ENCODE measurements at places on chromosomes 5 and 9.

DNA sequence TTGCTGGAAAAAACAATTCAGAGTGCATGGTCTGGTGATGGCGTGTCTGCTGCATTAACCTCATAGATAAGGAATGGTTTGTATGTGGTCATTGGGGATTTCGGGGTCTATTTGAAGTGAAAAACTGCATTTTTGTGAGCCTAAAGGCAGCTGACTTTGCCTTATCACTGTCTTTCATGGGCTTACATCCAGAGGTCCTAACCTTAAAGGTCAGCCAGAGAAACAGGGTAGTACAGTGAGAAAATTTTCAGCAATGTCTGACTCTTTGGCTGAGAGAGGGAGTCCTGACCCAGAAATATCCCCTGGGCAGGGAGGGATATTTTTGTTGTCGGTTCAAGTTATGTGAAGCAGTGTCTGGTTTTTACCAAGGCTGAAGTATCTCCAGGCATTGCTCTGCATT lies 5.7 kb downstream of the PCSK5 start:
- no peak for DNase-seq

DNA sequence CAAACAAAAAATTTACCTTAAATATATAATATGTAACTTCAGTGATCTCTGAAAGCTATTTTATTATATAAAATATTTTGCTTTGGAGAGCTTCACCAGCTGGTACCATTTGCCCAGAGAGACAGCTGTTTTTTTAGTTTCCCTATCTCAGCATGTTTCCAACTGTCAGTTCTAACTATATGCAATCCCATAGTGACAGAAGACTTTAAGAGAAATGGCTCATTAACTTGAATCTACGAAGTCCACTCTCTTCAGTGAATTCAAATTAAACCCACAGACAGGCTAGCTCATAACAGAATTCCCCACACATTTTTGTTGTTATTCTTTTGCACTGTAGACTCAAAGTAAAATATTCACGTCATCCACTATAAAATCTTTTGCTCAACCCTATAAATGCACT lies 251.8 kb upstream of the POU5F2 start:
- DNase-seq, result no peak

DNA sequence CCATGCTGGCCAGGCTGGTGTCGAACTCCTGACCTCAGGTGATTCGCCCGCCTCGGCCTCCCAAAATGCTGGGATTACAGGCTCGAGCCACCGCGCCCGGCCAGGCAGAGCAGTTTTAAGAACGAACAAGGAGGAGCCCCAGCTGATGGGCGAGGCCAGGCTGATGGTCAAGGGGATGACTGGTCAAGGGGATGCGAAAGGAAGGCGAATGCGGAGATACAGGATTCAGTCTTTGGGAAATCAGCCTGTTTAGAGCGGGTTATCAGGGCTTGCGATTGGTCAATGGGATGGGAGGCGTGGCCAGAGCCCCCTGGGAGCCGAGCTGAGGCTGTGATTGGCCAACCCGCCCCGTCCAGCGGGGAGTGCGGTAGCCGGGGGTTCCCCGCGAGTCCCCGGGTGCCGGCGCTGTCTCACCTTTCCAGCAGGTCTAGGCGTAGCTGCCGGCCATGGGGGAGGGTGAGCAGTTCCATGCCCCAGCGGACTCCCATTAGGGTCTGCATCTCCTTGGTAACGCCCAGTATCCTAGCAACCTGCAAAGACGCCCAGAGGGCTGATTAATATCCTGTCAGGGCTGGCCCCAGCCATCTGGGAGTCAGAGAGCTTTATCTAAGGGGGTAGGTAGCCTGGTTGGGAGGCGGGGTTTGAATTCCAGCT lies 7.5 kb upstream of the TOR2A start:
- DNase-seq, result no peak

GRCh38 chr9:20684875-20685696 lies 1.0 kb downstream of the FOCAD start:
- DNase-seq, result no peak

DNA sequence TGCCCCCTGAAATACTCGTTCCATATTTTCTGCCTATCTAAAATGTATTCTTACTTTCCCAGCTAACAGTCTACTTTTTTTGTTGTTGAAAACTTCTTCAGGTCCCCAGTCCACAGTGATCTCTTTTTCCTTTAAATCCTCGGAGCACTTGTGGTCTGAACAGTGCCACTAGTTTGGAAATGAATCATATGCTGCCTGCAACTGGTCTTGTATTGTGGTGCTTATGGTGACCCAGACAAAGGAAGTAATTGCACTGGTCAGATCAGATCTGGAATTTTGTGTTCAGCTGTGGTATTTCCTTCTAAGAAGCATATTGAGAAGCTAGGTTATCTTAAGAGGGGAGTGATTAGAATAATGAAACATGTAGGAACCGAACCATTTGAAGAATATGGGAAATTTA lies 2.9 kb downstream of the UNC13B start:
- no peak for DNase-seq

- no peak for DNase-seq
Measured at GRCh38 chr5:176740131-176740701, 70.1 kb upstream of the UNC5A start.

GRCh38 chr5:168747987-168748777 lies 169.0 kb upstream of the PANK3 start:
- DNase-seq, result no peak

DNA sequence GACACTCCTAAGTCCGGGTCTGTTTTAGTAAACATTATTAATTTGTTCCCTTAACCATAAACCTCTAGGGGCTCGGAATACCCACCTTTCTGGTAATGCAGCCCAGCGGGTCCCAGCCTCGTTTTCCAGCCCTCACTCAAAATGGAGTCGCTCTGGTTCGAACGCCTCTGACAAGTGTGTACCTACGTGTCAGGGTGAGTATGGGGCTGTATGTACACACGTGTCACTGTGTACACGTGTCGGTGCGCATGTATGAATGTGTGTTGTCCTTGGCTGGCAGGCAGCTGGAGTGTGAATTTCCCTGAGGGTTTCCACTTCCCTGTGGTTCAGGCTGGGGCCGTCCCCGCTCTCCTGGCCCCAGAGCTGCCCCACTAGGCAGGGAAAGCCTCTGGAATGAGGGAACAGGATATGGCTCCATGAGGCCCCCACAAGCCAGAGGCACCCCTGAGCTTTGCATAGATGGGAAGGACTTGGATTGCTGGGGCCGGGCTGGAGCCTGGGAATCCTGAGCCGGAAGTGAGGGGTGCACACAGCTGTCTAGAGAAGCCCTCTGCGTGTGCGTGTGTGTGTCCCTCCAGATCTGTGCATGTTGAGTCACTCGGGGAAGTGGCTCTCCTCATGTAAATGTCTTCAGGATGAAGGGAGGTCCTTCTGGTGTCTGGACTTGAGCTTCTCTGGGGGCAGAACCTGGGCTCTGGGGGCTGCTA lies 160.8 kb upstream of the IER5L start:
- no peak for DNase-seq

DNA sequence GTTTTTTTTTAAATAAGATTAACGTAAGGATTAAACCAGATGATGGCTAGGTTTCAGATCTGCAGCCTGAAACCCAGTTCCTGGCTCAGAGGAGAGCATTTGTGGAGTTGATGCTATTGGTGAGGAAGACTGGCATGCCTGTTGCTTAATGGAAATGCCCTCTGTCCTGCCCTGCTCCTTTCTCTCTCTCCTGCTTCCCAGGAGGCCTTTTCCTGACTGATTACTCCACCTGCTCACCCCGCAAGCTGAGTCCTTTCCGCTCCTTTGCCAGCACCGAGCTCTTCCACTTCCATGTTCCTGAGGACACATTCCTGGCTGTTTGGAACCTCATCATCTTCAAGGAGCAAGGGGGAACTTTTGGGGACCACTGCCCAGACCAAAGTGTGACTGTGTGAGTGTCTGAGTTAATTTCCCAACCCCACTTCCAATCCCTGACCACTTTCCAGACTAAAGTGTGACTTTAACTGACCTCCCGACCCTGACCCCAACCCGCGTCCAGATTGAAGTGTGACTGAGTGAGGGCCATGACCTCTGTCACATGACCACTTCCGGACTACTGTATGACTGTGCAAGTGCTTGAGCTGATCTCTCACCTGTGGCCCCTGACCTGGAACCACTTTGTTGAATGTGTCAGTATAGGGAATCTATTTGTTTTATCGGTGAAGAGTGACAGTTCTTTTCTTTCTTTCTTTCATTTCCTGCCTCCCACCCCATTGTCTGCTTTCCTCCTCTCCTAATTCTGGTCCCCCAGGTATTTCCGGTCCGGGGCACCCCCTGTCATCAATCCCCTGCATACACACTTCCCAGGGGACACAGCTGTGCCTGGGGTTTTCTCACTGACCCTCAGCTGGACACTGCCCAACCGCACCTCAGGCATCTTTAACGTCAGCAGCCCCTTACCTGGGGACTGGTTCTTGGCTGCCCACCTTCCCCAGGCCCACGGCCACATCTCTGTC lies 5.5 kb downstream of the TMEM8B start:
- DNase-seq, result no peak

- no peak for DNase-seq
Measured at GRCh38 chr5:42059291-42059690, 134.2 kb downstream of the FBXO4 start.

DNA sequence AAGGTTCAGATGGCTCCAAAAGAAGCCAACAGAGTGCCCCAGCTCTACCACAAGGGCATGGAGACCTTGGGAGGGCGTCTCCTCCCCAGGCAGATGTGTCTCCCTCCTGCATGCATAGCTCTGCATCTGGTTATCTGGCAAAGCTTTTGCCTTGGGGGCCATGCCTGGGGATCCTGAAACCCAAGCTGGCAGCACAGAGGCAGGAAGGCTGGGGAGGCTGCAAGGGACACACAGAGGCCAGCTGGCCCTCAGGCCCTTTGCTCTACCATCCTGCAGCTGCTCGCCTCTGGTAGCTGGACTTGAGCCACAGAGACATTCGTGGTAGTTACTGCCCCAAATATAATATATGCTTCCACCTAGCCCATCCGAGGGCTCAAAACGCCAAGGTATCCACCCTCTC lies 3.9 kb downstream of the SEPTIN8 start:
- DNase-seq, result no peak

- no peak for DNase-seq
Measured at GRCh38 chr5:7881091-7881490, 12.1 kb downstream of the MTRR start.

DNA sequence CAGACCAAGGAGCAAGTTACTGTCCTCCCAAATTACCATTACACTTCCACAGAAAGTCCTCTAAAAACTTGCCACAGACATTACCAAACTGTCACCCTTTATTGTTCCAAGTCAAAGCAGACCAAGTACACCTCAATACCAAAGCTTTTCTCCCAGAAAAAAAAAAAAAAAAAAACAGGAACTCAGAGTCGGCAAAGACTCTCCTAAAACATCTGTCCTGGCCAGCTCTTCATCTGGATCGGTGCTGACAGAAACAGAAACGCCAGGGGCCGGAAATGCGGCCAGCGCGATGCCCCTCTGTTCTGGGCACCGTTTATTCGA lies 718 bp downstream of the DEPDC1B start:
- DNase-seq, result no peak

DNA sequence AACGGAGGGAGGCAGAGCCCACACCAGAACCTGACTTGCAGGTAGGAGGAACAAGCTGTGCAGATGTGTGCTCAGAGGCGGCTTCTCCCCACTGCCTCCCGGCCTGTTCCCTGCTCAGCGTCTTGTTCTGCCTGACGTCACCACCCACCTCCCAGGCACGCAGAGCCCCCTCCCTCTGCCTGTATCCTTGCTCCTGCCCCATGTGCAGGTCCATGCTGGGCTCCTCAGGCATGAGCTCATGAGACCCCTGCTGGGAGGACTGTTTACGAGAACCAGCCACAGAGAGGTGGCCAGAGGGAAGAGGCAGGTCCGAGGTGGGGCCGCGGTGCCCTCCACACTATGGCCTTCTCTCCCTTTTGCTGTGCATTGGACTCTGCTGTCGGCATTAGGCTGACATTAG lies 45.5 kb downstream of the SLC6A3 start:
- DNase-seq, result no peak

- no peak for DNase-seq
Measured at GRCh38 chr5:124739634-124740025, 6.8 kb downstream of the ZNF608 start.

GRCh38 chr5:149681252-149681651 lies 48.9 kb upstream of the PPARGC1B start:
- no peak for DNase-seq

DNA sequence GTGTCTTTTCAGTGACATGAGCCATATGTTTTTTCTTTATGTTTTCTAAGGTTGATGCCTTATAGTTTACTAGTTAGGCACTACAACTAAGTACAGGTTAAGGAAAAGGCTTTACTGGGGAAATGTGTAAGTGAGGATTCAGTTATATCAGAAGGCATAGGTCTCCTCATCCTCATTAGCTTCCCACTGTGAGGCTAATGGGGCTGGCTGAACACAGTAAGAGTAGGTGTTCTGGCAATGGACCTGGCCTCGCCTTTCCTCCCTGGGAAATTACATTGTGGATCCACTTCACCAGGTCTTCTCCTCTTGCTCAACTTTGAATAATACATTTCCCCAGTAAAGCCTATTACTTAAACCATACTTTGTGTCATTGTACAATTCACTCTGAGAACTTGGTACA lies 225.5 kb downstream of the PTPRD start:
- no peak for DNase-seq

GRCh38 chr9:98010445-98010844 lies 27.3 kb downstream of the ANP32B start:
- no peak for DNase-seq

DNA sequence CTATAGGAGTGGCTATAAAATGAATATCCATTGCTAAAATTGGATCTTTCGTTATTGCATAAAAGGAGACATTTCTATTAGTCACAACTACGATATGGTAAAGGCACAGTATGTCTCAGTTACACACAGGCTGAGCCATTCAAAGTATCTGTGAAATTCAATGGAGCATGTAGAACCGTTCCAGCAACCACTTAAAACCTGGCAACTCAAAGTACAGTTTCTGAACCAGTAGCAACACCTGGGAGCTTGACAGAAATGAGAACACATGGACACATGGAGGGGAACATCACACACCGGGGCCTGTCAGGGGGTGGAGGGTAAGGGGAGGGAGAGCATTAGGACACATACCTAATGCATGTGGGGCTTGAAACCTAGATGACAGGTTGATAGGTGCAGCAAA lies 15.4 kb downstream of the POC5 start:
- no peak for DNase-seq

DNA sequence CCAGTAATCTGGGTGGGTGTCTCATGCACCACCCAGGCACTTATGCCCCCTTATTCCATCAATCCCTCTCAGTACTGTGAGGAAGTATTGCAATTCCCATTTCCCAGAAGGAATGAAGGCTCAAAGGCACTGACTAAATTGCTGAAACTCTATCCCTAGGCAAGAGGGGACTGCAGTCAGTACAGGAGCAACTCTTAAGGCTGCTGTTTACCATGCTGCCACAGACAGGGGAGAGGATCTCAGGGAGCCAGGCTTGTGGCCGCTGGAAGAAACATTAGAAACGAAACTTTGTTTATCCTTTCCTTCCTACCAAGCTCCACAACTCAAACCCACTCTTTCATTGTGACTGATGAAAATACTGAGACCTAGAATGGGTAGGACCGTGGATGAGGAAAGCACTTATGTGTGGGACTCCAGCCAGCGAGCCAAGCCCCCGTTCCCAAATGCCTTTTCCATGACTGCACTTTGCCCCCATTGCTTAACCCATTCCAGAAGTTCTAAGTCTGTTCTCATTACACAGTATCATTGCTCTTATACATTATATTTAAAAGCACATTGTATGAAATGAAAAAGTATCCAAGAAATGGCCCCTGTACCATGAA lies 54.3 kb downstream of the TLE1 start:
- no peak for DNase-seq

- no peak for DNase-seq
Measured at GRCh38 chr9:14412775-14413174, 98.8 kb upstream of the NFIB start.

GRCh38 chr9:23643656-23644258 lies 182.3 kb downstream of the ELAVL2 start:
- no peak for DNase-seq
